ENCODE measurements at places on chromosomes 12 and 14.
A peak's percentile ranks its signal among the peaks of the same experiment; 100 is the strongest.

DNA sequence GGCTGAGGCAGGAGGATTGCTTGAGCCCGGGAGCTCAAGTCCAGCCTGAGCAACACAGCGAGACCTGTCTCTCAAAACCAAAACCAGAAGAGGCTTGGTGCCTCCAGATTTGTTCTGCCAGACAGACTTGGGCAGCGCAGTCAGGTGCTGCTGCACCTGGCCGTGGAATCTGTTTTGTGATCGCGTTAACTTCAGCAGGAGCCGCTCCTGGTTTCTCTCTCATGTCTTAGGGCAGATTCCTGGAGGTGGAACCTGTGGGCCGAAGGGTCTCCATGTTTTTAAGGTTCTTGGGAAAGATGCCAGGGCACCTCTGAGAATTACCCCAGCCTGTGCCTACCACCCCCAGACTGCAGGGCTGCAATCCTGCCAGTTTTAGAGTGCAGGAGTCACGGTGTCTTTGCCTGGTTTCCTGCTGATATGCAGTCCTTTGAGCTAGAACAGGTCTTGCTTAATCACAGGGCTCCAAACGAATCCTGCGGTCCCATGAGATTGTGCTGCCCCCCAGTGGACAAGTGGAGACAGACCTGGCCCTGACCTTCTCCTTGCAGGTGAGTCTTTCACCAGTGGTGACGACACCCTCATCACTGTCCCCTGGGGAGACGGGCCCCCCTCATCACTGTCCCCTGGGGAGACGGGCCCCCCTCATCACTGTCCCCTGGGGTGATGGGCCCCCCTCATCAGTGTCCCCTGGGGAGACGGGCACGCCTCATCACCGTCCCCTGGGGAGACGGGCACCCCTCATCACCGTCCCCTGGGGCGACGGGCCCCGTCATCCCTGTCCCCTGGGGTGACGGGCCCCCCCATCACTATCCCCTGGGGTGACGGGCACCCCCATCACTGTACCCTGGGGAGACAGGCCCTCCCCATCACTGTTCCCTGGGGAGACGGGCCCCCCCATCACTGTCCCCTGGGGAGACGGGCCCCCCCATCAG, 37.6 kb downstream of the PACS2 start:
- peak; percentile 95 for DNase-seq

GRCh38 chr12:69466867-69467266, 3.3 kb upstream of the FRS2 start:
- no peak for DNase-seq

- DNase-seq: no peak
Measured at GRCh38 chr14:40374221-40374620, 942.0 kb upstream of the FBXO33 start.

DNA sequence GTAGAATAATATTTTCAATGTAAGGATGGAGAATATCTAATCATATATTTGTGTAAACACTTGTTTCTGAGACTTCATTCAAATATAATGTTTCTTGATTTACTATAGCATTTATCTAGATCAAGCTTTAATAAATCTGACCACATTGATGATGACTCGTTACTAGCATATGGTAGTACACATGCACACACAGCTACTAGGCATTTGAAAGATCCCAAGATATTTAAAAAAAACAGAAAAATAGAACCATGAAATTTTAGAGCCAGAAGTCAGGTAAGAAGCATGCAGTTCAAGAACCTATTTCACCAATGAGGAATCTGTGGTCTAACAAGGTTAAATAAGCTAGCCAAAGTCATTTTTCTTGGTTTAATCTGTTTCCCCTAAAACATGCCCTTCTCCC, 32.0 kb downstream of the DCP1B start:
- no peak for DNase-seq

DNA sequence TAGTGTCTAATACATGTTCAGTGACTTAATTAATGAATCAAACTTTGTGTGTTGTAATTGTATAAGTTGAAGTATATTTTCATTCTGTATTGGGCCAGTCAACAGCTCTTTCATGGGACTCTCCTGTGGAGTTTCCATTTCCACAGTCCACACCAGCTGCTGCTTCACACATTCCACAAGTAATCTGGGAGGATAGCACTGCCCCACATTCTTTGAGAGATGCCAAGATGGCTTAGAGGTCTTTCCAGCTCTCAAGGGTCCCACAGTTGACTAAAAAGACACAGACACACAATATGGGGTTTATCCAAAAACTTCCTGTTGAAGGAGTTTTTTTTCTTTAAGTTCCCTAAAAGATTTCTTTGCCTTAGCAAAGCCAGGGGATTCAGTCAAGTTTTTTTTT, 408.3 kb downstream of the AACS start:
- DNase-seq: no peak

- DNase-seq: no peak
Measured at GRCh38 chr12:41100572-41100971, 87.5 kb upstream of the PDZRN4 start.

DNA sequence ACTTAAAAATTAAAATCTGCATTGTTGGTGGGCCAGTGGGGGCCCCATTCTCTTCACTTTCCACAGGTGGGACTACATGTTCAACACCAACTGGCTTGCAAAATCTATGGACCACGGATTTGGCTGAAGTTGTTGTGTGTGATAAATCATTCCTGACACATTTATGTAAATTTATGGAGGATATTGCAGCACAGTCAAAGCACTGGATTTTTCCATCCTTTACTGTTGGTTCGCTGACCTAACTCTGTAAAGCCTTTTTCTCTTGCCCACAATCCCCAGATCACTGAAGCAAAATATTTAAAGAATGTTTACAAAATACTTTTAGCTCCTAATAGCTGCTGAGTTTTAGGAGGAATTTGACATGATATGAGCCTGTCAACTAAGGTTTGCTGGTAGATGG, 219.7 kb upstream of the PRICKLE1 start:
- DNase-seq: no peak

- DNase-seq: peak; percentile 31
Measured at GRCh38 chr12:897386-897785, 52.1 kb downstream of the RAD52 start.

DNA sequence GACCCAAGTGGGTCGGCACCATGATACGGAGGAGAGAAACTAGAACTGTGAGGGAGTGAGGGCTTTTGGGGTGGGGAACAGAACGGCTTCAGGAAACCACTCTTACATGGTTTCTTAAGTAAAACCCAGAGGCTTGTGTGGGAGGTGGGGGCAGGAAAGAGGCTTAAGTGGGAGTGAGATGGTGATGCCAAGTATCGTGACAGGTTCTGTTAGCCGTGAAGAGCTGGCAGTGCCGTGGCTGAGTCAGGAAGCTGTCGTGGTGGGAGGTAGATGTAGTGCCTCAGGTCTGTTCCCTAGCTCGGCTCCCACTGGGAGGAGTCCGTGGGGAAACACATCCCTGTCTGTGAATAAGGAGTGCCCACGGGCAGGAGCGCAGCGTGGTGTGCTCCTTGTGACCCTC, 185.8 kb upstream of the FKBP4 start:
- DNase-seq: no peak

DNA sequence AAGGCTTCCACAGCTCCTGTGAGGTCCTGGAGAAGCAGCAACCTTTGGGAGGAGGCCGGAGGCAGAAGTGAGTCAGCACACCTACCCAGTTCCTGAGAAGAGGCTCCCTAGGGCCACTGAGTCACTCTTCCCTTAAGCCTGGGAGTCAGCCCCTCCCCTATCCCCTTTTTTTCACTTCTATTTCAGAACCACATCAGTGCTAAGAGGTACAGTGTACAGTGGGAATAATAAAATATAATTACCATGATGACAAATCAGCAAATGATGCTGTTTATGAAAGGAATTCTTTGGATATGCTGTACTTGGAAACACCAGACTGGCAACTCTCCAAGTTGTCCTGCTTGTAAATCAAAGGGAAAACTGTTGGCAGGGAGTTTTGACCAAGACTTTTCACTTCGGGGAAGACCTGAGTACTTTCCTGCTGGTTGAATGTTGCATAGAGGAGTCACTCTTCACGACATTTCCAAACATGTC, 7.8 kb upstream of the TBPL2 start:
- DNase-seq: no peak

- no peak for DNase-seq
Measured at GRCh38 chr12:112936927-112937326, 1.3 kb upstream of the OAS3 start.

- DNase-seq: no peak
Measured at GRCh38 chr12:120847392-120847791, 56.8 kb downstream of the SPPL3 start.

DNA sequence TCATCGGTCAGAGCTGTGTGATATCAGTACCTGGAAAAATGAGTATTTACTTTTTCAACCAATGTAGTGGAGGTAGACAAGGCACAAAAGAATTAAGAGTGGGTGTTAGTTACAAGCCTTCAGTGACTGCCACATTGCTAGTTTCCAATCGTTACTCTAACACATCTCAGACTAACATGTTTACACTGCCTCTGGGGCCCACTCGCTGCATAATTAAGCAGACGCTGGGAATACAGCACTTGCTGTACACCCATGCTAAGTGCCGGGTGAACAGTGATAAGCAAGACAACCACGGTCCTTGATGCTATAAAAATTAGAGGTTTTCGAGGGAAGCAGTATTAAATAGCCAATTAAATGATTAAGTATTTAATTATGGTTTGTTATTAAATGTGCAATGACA, 1147.6 kb downstream of the AACS start:
- no peak for DNase-seq

DNA sequence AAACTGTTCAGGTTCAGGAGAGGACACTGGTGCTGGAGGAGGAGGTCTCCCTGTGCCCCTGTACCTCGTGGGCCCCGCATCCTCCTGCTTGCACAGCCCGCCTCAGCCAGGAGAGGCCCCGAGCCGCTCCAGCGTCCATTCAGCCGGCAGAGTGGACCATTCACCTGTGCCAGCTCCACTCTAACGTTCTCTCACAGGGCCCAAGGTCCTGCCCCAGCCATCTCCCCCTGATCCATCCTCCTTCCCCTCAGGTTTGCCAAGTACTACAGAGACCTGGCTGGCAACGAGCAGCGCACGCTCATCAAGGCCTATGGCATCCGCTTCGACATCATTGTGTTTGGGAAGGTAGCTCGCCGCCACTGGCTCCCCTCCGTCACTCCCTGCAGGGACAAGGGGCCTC, 22.2 kb downstream of the P2RX4 start:
- no peak for DNase-seq

- DNase-seq: no peak
Measured at GRCh38 chr12:98439981-98440581, 75.3 kb upstream of the TMPO start.

GRCh38 chr14:48967419-48967818, 618.8 kb downstream of the RPS29 start:
- no peak for DNase-seq

All from SK-N-SH (cell line).